Mammary epithelial cell (primary cell): ENCODE measurements at places on chromosomes 11 and 22. TPM values are rescaled to one million over a fixed set of nuclear protein-coding genes. Genes with fewer than 3 reads are reported as not detected.
A peak's percentile ranks its signal among the peaks of the same experiment; 100 is the strongest.

The DUSP18 gene
- total RNA-seq: 10.5 TPM

GRCh38 chr11:109112261-109112660 lies 309.7 kb upstream of the C11orf87 start:
- DNase-seq: no peak

GRCh38 chr11:12485328-12485727 lies 108.0 kb downstream of the PARVA start:
- no peak for DNase-seq

DNA sequence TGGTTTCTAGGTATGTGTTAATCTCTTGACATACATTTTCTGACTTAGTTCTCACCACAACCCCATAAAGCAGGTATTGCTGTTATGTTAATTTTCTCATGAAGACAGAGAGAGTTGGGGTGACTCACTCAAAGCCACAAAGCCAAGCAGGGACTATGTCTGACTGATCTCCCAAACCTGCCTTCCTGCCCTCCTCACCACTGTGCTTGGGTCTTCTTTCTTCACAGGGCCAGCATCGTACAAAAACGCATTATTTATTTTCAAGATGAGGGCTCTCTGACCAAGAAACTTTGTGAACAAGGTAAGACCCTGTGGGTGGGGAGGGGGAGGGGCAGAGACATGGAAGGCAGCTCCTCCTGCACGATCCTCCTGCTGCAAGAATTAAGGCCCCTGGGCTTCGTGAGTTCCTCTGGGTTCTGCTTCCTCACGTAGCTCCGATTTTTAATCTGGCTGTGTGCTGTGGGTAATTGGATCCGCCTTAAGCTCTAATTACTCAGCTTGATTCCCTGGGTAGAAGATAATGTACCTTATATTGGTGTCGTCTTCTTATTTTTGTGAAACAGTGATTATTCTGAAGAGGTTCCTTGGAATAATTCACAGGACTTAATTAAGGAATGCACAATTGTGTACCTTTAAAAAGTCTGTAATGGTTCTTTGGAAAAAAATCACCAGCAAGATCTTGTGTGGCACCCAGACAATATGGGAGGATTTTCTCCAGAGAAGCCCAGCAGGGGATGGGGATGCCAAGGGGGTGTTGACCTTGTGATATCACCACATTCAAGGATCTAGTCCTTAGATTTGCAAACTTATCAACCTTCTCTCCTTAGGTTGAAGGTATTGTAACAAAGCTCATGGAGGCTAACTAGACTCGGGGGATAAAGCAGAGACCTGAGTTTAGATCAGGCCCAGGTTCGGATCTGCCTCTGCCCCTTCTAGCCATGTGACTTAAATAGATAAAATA lies 112.9 kb downstream of the SPON1 start:
- DNase-seq: peak; percentile 89

DNA sequence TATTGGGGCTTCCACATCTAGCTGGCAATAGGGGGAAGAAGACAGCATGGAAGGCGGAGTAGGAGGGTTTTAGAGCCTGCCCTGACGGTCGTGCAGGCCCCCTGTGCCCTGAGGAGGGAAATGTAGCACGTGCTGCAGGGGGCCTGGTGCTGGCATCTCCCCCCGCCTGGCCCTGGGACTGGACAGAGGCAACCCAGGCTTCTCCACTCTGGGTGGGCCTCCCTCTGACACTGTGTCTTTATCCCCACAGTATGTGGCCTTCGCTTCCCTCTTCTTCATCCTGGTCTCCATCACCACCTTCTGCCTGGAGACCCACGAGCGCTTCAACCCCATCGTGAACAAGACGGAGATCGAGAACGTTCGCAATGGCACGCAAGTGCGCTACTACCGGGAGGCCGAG lies 36.8 kb downstream of the KCNC1 start:
- DNase-seq: no peak
